A549 (cell line): ENCODE measurements at places on chromosomes 6 and 20.
A peak's percentile ranks its signal among the peaks of the same experiment; 100 is the strongest.

DNA sequence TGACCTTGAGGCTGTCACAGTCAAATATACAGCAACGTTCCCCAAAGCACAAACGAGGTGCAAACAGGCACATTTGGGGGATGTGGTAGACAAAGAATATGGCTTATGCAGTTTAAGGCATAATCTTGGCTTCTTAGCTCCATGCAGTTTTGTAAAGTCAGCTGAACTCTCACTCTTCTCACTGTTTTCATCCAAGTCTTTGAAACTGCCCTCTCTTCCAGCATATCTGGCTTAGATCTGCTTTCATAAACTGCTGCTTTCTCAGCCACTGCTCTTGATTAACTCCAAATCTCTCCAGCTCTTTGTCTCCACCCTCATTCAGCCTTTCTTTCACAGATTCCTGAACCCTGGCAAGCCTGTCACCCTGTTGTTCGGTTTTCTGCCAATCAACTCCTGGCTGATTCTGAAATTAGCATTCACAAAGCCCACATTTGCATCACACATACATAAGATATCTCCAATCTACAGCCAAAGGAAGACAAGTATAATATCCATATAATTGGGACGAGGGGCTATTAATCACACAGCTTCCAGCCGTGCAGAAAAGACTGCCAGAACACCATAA lies 301.1 kb upstream of the RNF217 start:
- no peak for DNase-seq

- no peak for DNase-seq
These were observed 175.1 kb downstream of the JARID2 start for GRCh38 chr6:15420959-15421438.

- no peak for DNase-seq
These were observed 132.6 kb downstream of the GPR63 start for GRCh38 chr6:96704713-96705112.

DNA sequence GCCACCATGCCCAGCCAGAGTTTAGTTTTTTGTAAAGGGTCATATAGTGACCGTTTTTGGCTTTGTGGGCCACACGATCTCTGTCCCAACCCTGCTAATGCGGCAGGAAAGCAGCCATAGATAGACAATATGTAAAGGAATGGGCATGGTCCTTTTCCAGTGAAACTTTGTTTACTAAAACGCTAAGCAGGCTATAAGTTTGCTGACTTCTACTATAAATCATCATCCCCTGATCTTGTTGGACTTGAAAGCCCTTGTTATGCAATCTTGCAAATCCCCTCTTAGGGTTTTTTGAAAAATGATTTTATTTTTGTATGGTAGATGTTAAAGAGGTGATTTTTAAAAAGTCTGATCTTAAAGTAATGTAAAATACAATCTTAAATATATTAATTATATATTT lies 63.6 kb downstream of the CBFA2T2 start:
- no peak for DNase-seq

- DNase-seq = no peak
These were observed 4.6 kb downstream of the SDC4 start for GRCh38 chr20:45343532-45344167.

- no peak for DNase-seq
These were observed 26.5 kb downstream of the HIVEP2 start for GRCh38 chr6:142918339-142919042.

- no peak for DNase-seq
These were observed 20.4 kb downstream of the UTRN start for GRCh38 chr6:144305567-144305966.

GRCh38 chr20:23205611-23206041 lies 119.5 kb upstream of the CD93 start:
- DNase-seq = no peak

- no peak for DNase-seq
These were observed 59.0 kb upstream of the TULP4 start for GRCh38 chr6:158253248-158253647.

GRCh38 chr6:3061501-3061941 lies 6.8 kb upstream of the RIPK1 start:
- DNase-seq = no peak

DNA sequence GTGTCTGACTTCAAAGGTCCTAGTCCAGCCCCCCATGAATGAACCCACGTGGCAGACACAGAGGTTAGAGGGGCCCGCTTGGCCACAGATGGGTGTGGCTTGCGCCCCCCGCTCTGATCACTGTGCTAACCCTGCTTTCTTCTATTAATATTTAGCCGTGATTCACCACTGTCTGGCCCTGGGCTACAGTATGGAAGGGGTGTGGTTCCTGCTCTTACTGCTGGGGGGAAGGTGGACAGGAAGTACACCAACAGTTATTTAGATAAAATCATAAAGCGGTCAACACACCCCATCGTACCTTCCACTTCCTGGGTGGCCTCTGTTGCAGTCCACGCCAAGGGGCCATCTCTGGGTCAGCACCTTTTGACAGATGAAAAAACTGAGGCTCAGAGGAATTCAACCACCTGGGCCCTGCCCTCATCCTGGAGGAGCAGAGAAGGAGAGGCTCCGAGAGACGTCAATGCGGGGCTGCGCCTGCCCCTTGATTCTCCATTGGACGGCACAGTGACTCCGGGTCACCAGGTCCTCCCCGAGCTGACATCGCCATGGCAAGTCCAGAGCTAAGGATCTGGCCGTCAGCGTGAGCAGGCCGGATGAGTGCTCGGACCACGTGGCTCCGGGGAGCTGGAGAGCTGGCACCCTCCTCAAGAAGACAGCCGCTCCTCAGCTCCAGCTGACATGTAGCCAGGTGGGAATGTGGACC lies 206.3 kb downstream of the PREX1 start:
- DNase-seq = peak; percentile 66

- DNase-seq = no peak
These were observed 2.3 kb downstream of the TENT5A start for GRCh38 chr6:81750200-81750599.

DNA sequence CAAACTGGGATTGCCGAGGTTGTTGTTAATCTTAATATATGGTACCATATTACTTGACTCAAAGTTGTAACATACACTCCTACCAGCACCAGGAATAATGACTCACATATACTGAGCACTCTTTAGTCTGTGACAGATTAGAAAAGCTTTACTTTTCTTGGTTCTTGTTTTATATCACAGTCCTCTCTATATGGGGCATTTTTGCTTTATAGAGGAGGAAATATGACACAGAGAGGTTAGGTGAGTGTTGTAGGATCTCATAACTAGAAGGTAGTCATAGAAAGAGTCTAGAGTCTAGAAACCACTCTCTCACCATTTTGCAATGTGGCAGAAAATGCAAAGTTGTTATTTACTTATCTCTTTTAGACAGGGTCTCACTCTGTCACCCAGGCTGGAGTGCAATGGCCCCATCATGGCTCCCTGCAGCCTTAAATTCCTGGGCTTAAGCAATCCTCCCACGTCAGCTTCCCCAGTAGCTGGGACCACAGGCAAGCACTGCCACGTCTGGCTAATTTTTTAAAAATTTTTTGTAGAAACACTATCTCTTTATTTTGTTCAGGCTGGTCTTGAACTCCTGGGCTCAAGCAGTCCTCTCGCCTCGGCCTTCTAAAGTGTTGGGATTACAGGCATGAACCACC lies 13.4 kb downstream of the TRIM38 start:
- DNase-seq = no peak

DNA sequence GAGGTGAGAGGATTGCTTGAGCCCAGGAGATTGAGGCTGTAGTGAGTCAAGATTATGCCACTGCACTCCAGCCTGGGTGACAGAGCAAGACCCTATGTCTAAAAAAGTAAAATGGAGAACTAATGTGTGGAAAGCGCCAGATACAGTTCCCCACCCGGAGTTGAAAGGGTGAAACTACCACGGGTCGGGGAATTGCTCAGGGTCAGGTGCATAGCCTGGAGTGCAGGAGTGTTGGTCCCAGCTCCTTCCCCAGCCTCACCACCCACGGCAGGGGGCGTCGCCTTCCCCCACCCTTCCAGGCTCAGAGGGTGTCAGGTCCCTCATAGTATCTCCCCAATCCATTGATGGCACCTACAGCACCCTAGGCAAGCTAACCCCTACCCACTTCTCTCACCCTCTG lies 26.1 kb downstream of the C20orf203 start:
- DNase-seq = no peak

DNA sequence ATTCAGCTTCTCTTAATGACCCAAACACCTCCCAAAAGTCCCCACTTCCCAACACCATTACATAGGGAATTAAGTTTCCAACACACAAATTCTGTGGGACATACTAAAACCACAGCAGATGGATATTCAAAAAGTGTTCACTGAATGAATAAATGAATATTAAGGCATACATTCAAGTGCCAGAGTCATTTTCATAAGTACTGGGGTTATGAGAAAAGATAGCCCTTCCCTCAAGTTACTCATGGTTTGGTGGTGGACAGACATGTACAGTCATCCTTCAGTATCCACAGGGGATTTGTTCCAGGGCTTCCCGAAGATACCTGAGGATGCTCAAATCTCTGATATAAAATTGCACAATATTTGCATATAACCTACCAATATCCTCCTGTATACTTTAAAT lies 50.4 kb downstream of the HS3ST5 start:
- no peak for DNase-seq

DNA sequence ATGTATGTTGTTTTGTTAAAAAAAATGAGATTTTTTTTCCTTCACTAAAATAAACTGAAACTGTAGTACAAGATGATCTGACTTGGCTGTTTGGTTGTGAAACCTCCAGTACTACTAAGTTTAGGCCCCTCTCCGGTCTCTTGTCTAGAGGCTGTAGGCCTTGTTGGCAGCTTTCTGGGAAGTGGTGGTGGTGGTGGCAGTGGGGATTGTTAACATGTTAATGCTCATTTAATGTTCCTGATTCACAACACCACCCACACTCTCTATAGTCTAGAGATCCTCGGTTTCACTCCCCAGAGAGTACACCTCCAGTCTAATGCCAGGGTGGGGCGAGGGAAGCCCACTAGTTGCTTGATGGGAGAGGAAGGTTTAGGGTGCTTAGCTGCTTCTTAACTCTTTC lies 24.1 kb downstream of the STK4 start:
- DNase-seq = no peak

DNA sequence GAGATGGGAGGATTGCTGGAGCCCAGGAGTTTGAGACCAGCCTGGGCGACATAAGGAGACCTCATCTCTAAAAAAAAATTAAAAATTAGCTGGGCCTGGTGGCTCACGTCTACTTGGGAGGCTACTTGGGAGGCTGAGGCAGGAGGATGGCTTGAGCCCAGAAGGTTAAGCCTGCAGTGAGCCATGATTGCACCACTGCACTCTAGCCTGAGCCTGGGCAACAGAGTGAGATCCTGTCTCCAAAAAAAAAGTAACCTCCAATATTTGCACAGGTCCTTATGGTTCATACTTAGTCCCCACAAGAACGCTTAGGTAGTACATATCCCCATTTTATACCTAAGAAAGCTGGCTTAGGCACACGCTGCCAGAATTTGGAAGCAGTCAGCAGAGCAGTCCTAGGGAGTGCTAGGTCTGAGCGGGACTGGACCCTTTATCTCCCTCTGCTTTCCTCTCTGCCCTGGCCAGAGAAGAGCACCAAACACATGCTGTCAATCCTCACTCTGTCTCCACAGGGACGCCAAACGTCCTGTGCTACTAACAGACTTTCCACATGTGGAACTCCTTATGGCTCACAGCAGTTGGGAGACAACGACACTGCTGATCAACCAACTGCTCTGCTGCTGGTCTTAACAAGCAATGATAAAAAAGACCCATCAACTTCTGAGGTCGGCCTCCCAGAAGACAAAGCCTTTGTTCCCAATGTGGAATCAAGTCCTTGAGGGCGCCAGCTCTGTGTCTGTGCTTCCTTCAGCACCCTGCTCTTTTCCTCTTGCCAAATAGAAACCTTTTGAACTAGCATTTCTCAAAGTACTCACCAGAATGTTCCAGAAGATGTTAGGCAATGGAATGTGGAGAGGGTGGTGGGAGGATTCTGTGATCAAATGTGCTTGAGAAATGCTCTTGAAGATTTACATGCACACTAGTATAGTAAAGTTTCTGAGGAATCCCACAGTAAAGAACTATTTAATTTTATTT lies 226.3 kb upstream of the DTNBP1 start:
- DNase-seq = no peak

GRCh38 chr6:130223508-130223907 lies 757 bp upstream of the SAMD3 start:
- DNase-seq = no peak

GRCh38 chr20:49415005-49415667 lies 67.3 kb downstream of the KCNB1 start:
- no peak for DNase-seq

DNA sequence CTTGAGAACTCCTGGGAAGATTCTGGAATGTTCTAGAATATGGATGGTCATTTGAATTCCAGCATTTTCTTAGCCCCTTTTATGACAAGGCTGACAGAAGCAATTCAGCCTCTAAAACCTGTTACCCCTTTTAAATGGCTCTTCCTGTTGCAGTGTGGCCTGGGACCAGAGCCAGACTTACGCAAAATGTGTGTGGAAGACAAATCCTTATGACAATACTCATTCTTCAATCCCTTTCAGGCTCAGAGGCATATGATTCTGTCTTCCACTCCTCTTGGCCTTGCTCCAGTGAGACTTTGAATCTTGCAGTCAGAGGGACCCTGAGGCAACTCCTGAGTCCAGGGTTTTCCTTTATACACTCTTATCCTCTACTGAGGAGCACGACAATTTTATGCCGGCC lies 287.0 kb downstream of the CLIC5 start:
- no peak for DNase-seq

- no peak for DNase-seq
These were observed 108.0 kb downstream of the ATXN1 start for GRCh38 chr6:16653226-16653625.

- no peak for DNase-seq
These were observed 84.6 kb downstream of the DLL1 start for GRCh38 chr6:170206317-170206621.

GRCh38 chr6:128763599-128764300 lies 119.2 kb upstream of the LAMA2 start:
- DNase-seq = no peak

DNA sequence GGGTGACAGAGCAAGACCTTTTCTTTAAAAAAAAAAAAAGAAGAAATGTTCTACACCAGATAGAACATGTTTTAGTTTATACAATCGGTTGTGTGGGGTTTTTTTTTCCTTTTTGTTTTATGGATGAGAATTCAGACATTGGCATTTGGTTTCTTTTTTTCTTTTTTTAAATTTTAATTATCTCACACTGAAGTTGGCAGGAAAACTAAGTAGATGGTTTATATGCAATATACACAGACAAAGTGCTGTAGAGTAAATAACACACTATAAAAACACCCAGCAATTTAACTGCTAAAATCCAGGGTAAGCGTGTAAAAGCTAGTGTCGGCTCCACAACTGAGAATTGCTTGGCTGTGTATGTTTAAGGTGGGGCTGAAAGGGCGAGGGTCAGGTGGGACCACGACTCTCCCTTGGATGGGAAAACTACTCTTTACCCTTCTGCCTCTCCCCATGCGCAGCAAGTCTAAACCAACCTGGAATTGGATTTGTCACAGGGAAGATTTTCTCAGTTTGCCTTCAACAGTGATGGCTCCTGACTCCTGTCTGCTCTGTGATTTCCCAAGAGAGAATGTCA lies 147.1 kb upstream of the MARCKS start:
- no peak for DNase-seq

- no peak for DNase-seq
These were observed 37.3 kb upstream of the APCDD1L start for GRCh38 chr20:58552366-58552934.

- DNase-seq = no peak
These were observed 13.6 kb downstream of the CNBD2 start for GRCh38 chr20:35981969-35982368.
